Body of pancreas (tissue), 4 donors: ENCODE measurements at places on chromosomes 2 and 18. TPM values are rescaled to one million over a fixed set of nuclear protein-coding genes. Genes with fewer than 3 reads are reported as not detected.

NEMP2 gene
- 3.9 TPM for total RNA-seq

KCNE4 gene
- 4.6 TPM for total RNA-seq

DNA sequence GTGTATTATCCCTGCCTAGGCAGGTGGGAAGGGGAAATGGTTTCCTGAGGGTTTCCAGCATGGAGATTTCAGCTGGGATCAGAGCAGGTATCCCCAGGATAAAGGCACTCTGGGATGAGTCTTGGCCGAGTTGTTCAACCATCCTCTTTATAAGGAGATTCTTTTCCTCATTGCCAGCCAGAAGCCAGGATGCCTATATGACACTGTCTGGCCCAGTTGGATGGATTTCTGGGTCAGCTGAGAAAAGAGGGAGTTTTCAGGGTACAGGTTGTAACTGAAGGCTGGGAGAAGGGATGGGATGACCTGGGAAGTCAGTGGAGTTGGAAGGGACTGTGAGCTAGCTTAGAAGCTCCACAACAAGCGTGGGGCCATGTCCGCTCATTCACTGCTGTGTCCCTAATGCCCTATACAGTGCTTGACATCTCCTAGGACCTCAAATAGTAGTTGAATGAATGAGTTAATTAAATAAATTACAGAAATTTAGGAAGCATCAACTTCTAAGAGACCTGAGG is 8.3 kb downstream of the RHOB start:
- no peak overlapping the region for H3K4me3 ChIP-seq
- no peaks in the 10 kb centered on the region for H3K27me3 ChIP-seq
- H3K36me3 ChIP-seq: no peaks in the 10 kb centered on the region
- peaks cover 6% of the 10 kb centered on the region for H3K4me1 ChIP-seq
- H3K27ac ChIP-seq: no peak overlapping the region

TCF4 gene
- 31.6 TPM for total RNA-seq

GRCh38 chr2:5697562-5697961 is 5.4 kb downstream of the SOX11 start:
- H3K27me3 ChIP-seq: peaks cover 20% of the 10 kb centered on the region
- no peak for DNase-seq
- H3K27ac ChIP-seq: no peak overlapping the region
- no peaks in the 10 kb centered on the region for H3K36me3 ChIP-seq

- no peak overlapping the region for H3K27ac ChIP-seq
- no peaks in the 10 kb centered on the region for H3K27me3 ChIP-seq
- no peaks in the 10 kb centered on the region for H3K4me1 ChIP-seq
- H3K36me3 ChIP-seq: no peaks in the 10 kb centered on the region
- DNase-seq: no peak
Observed at GRCh38 chr18:34965566-34965965, 75.6 kb upstream of the MAPRE2 start.

SPATA3 gene
- total RNA-seq: not detected

DNA sequence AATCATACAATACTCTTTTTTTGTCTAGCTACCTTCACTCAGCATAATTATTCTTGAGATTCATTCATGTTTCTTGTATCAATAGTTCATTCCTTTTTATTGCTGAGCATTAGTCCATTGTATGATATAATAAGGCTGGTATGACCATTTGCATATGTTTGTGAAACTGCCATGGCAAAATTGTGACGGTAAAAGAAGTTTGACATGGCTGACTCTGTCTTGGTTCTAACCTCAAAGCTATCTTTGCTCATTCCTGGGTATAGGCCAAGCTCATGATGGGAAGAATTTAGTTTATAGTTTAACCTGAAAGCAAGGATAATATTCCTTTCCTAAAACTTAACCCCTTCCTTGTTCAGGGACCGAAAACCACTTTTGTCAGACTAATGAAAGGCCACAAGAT is 46.4 kb downstream of the COMMD1 start:
- peaks cover 20% of the 10 kb centered on the region for H3K4me1 ChIP-seq
- no peak for DNase-seq
- H3K36me3 ChIP-seq: no peaks in the 10 kb centered on the region
- no peak overlapping the region for H3K4me3 ChIP-seq
- no peak overlapping the region for H3K27ac ChIP-seq

C2orf66 gene
- 0.33 TPM for total RNA-seq

MYO5B gene
- total RNA-seq: 18.2 TPM

- H3K4me3 ChIP-seq: no peak overlapping the region
- peak; percentile 8 for DNase-seq
- no peak overlapping the region for H3K27ac ChIP-seq
- H3K36me3 ChIP-seq: no peaks in the 10 kb centered on the region
- no peaks in the 10 kb centered on the region for H3K27me3 ChIP-seq
Observed at GRCh38 chr2:239598011-239598731, 197.4 kb upstream of the HDAC4 start.

DNA sequence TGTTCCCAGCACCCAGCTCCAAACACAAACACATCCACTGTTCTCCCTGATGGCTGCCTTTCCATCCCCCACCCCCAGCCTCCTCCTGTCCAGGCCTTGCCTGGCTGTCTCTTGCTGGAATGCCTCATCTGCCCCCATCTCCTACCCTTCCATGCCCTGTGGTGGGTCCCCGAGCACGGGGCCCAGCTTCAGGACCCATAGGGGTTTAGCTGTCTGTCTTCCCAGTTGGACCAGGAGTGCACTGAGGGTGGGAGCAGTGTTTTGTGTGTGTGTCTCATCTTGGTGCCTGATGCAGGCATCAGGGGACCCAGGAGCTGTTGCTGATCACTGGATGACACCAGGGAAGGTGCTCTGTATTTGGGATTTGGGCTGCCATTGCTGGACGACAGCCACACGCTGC is 34.5 kb downstream of the GLI2 start:
- no peaks in the 10 kb centered on the region for H3K4me1 ChIP-seq
- no peak for DNase-seq
- H3K36me3 ChIP-seq: no peaks in the 10 kb centered on the region
- H3K4me3 ChIP-seq: no peak overlapping the region
- no peak overlapping the region for H3K27ac ChIP-seq

STEAP3 gene
- 25.4 TPM for total RNA-seq

DNA sequence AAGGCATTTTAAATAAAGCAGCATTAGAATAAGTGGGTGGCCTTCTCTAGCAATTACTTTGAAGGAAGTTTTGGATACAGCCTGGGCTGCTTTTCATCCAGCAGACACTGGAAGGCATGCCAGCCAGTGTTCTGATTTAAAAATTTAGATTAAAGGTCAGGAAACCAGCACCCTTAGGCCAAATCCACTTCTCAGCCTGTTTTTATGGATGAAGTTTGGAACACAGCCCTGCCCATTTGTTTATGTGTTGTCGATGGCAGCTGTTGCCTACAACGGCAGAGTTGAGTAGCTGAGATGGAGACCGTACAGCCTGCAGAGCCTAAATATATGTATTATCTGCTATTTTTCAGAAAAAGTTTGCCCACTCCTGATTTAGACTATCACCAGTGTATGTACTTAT is 313.6 kb upstream of the ACVR2A start:
- no peak for DNase-seq
- peaks cover 1% of the 10 kb centered on the region for H3K4me1 ChIP-seq
- H3K36me3 ChIP-seq: no peaks in the 10 kb centered on the region
- H3K27me3 ChIP-seq: no peaks in the 10 kb centered on the region

GALNT14 gene
- total RNA-seq: 2.6 TPM

GRCh38 chr18:70653671-70654070 is 364.8 kb downstream of the SOCS6 start:
- H3K4me3 ChIP-seq: no peak overlapping the region
- no peaks in the 10 kb centered on the region for H3K36me3 ChIP-seq
- H3K27ac ChIP-seq: no peak overlapping the region
- no peak for DNase-seq
- no peaks in the 10 kb centered on the region for H3K4me1 ChIP-seq

DNA sequence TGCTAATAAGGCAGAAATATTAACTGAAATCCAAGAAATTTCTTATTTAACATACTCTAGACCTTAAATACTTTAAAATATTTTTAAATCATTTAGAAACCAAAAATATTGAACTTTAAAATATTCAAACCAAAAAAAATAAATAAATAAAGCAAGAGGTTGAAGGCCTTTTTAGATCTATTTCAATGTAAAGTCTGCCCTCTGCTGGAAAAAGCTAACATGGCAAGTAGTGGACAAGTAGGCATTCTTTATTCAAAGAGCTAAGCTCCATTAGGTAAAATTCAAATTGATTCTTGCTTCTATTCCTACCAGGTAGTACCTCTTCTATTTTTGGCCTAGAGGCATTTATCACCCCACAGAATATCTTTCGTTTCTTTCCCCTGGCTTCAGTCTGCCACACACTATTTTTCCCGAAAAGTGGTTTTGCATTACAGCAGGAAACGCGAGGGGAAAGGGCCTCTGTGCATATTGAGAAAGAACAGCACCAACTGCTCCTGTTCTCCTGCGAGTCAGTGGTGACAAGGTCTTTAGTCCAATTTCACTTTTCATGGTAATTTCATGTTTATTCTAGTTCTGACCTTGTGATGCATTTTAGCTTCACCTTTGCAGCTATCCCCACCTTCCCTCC is 20.4 kb downstream of the IFIH1 start:
- H3K4me1 ChIP-seq: peaks cover 3% of the 10 kb centered on the region
- no peak overlapping the region for H3K4me3 ChIP-seq
- peak; percentile 79 for DNase-seq
- no peaks in the 10 kb centered on the region for H3K27me3 ChIP-seq

GRCh38 chr2:122300758-122301157 is 545.3 kb downstream of the TSN start:
- no peak for DNase-seq
- no peak overlapping the region for H3K27ac ChIP-seq
- no peaks in the 10 kb centered on the region for H3K27me3 ChIP-seq
- H3K4me1 ChIP-seq: no peaks in the 10 kb centered on the region
- H3K4me3 ChIP-seq: no peak overlapping the region
- no peaks in the 10 kb centered on the region for H3K36me3 ChIP-seq

DNA sequence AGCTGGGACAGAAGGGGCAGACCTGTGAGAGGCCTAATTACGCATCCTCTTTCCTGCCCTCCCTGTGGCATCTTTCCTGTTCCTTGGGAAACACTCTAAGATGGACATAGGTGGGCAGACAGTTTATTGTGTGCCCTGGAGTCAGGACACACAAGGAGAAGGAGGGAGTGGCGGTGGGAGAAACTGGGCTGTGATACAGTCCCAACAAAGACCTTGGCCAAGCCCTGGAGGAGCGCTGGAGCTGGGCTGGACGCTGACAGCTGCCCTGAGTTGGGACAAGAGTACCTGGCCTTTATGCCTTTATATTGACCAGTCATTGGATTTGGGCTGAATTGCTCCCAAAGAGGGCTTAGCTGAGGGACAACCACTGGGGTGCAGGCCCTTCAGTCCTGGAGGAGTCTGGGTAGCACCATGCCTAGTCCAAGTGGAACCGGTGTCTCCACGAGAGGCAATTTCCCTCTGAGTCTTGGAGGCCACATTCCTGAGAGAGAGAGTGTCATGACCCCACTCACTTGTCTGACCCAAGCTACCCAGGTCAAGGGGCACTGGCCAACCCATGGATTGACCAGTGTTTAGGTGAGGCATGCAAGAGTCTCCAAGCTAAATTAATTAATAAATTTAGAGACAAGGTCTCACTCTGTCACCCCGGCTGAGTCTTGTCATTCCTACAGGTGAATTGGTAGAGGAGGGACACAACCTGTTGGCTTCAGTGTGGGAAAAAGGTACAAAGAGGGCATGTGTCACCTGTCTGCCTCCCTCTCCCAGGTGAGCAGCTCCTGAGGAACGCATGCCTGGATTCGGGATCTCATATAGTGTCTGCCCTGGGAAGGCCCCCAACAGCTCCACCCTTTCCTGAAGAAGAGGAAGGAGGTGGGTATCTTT is 107.1 kb upstream of the ST3GAL5 start:
- H3K36me3 ChIP-seq: no peaks in the 10 kb centered on the region
- peaks cover 27% of the 10 kb centered on the region for H3K4me1 ChIP-seq
- H3K4me3 ChIP-seq: no peak overlapping the region
- DNase-seq: no peak
- H3K27me3 ChIP-seq: no peaks in the 10 kb centered on the region

DNA sequence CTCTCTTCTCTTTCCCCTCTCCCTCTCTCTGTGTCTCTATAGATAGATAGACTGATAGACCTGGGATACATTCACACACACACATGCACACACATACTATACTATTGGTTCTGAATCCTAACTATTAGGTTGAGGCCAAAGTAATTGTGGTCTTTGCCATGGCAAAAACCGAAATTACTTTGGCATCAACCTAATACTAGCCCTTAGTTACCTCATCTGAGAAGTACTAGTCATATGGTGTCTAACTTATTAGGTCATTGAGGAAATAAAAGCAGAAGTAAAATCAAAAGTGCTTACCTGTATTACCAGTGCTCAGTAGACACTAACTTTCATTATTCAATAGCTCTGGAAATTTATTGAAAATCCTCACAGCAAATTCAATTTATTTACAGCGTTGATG is 451.5 kb downstream of the EPHA4 start:
- H3K4me1 ChIP-seq: no peaks in the 10 kb centered on the region
- H3K36me3 ChIP-seq: no peaks in the 10 kb centered on the region
- no peak for DNase-seq
- H3K27me3 ChIP-seq: no peaks in the 10 kb centered on the region
- H3K4me3 ChIP-seq: no peak overlapping the region

- no peak overlapping the region for H3K4me3 ChIP-seq
- no peaks in the 10 kb centered on the region for H3K4me1 ChIP-seq
- no peak for DNase-seq
- no peaks in the 10 kb centered on the region for H3K36me3 ChIP-seq
- no peaks in the 10 kb centered on the region for H3K27me3 ChIP-seq
Observed at GRCh38 chr18:51082571-51083267, 52.7 kb downstream of the SMAD4 start.

DNA sequence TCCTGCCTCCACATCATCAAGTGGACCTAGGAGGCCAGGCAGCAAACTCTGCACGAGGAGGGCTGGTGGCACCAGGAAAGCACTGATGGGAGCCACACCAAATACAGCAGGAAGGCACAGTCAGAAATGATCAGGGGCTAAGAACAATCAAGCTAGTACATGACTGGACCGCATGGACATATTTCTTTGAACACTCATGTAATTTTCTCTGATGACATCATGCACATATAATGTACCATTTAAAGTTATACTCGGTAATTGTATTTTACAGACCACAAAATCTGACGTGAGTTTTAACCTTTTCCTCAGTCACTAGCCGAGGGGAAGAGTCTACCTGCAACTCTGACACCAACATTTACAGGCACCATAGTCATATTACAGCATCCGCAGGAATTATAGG is 76.7 kb downstream of the XDH start:
- H3K4me1 ChIP-seq: no peaks in the 10 kb centered on the region
- no peak overlapping the region for H3K27ac ChIP-seq
- DNase-seq: no peak
- H3K4me3 ChIP-seq: no peak overlapping the region
- H3K27me3 ChIP-seq: no peaks in the 10 kb centered on the region

GRCh38 chr2:9308186-9308955 is 101.8 kb downstream of the ASAP2 start:
- no peak overlapping the region for H3K27ac ChIP-seq
- H3K36me3 ChIP-seq: no peaks in the 10 kb centered on the region
- no peak overlapping the region for H3K4me3 ChIP-seq
- peaks cover 22% of the 10 kb centered on the region for H3K4me1 ChIP-seq

CFAP210 gene
- not detected for total RNA-seq

SEH1L gene
- 23.9 TPM for total RNA-seq

- no peak for DNase-seq
- no peak overlapping the region for H3K4me3 ChIP-seq
- peaks cover 68% of the 10 kb centered on the region for H3K27me3 ChIP-seq
- no peak overlapping the region for H3K27ac ChIP-seq
- H3K36me3 ChIP-seq: no peaks in the 10 kb centered on the region
- H3K4me1 ChIP-seq: peaks cover 44% of the 10 kb centered on the region
Observed at GRCh38 chr2:172082944-172083627, 2.2 kb upstream of the DLX1 start.
